ENCODE measurements at places on chromosomes 12 and 14.
A peak's percentile ranks its signal among the peaks of the same experiment; 100 is the strongest.

GRCh38 chr14:76456200-76456599 lies 80.3 kb downstream of the ESRRB start:
- H3K27ac ChIP-seq, result no peak overlapping the region
- H3K4me3 ChIP-seq, result no peak overlapping the region
- no peaks in the 10 kb centered on the region for H3K4me1 ChIP-seq
- no peaks in the 10 kb centered on the region for H3K36me3 ChIP-seq
- no peak for DNase-seq

GRCh38 chr12:90167518-90168208 lies 459.0 kb upstream of the ATP2B1 start:
- H3K27ac ChIP-seq, result no peak overlapping the region
- H3K4me1 ChIP-seq, result no peaks in the 10 kb centered on the region
- no peak for DNase-seq
- H3K27me3 ChIP-seq, result no peaks in the 10 kb centered on the region

GRCh38 chr14:22791301-22791700 lies 23.9 kb downstream of the SLC7A7 start:
- DNase-seq, result no peak
- H3K27me3 ChIP-seq, result peaks cover 28% of the 10 kb centered on the region
- no peaks in the 10 kb centered on the region for H3K36me3 ChIP-seq

DNA sequence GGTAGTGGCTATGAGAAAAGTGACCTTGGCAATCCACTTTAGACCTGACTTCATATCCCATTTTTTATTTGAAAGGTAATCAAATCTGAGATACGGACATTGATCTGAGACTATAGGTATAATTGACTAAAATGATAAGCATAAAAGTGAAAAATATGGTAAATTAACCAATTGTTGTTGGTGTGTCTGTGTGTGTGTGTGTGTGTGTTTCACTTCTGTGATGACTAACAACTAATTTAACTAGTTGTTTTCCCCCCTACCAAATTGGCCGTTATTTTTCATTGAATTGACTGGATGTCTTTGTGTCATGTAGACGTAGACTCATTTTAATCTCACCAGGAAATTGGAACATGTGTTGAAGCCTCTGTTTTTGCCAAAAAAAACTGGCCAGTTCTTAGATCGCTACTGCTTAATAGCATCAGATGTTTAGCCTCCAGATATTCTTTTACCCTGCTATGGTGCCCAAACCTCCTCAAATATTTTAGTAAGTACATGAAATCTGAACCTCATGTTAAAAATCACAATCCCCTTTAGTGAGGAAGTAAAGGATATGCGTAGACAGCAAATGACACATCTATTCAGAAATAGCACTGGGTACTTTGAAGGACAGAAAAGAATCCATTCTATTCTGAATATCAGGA lies 395.0 kb downstream of the EGLN3 start:
- H3K4me3 ChIP-seq, result no peak overlapping the region
- no peaks in the 10 kb centered on the region for H3K4me1 ChIP-seq
- H3K27me3 ChIP-seq, result no peaks in the 10 kb centered on the region
- H3K27ac ChIP-seq, result no peak overlapping the region

GRCh38 chr14:98197933-98198332 lies 1074.1 kb downstream of the BCL11B start:
- H3K27me3 ChIP-seq, result no peaks in the 10 kb centered on the region
- H3K27ac ChIP-seq, result peak overlapping the region; percentile 88
- DNase-seq, result no peak
- H3K4me1 ChIP-seq, result peaks cover 72% of the 10 kb centered on the region

- no peaks in the 10 kb centered on the region for H3K27me3 ChIP-seq
- H3K27ac ChIP-seq, result peak overlapping the region; percentile 23
- peaks cover 26% of the 10 kb centered on the region for H3K4me1 ChIP-seq
- peaks cover 55% of the 10 kb centered on the region for H3K36me3 ChIP-seq
- H3K4me3 ChIP-seq, result no peak overlapping the region
Measured at GRCh38 chr12:110543252-110543959, 39.7 kb downstream of the PPTC7 start.

DNA sequence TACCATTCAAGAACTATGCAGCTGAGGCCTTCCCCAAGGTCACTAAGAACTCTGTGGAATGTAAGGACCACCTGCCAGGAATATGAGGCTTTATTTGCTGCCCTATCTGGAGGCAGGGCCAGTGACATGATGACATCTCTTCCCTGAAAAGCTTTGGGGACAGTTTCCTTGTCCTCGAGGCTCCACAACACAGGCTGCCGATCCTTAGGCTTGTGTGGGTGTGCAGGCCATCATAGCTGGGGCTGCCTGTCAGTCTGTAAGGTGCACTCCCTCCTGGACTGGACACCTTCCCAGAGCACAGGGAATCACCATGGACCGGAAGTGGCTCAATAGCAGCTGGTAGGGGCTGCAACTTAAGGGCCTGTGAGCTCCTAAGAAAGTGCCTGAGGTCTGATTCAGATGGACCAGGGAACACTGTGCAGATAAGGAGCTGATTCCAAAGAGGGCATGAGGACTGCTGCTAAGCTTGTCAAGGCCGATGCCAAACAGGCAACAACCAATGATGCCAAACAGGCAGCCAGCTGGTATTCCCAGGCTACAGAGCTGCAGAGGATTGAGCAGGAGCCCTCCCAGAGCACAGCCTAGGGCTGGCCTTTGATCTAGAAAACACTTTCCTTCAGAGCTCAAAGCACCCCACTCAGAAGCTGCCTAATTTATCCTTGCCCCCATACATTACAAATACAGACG lies 84.3 kb downstream of the CRACR2A start:
- no peak overlapping the region for H3K27ac ChIP-seq
- H3K4me1 ChIP-seq, result no peaks in the 10 kb centered on the region
- DNase-seq, result no peak
- H3K27me3 ChIP-seq, result no peaks in the 10 kb centered on the region
- H3K4me3 ChIP-seq, result no peak overlapping the region

- no peak overlapping the region for H3K27ac ChIP-seq
- peaks cover 29% of the 10 kb centered on the region for H3K36me3 ChIP-seq
- DNase-seq, result no peak
- H3K4me1 ChIP-seq, result peaks cover 16% of the 10 kb centered on the region
- no peaks in the 10 kb centered on the region for H3K27me3 ChIP-seq
- H3K4me3 ChIP-seq, result no peak overlapping the region
Measured at GRCh38 chr12:45934956-45935355, 55.4 kb downstream of the SCAF11 start.

GRCh38 chr12:78038986-78039385 lies 208.3 kb downstream of the NAV3 start:
- H3K36me3 ChIP-seq, result no peaks in the 10 kb centered on the region
- no peaks in the 10 kb centered on the region for H3K4me1 ChIP-seq
- DNase-seq, result no peak
- H3K27ac ChIP-seq, result no peak overlapping the region
- no peak overlapping the region for H3K4me3 ChIP-seq
- H3K27me3 ChIP-seq, result no peaks in the 10 kb centered on the region

DNA sequence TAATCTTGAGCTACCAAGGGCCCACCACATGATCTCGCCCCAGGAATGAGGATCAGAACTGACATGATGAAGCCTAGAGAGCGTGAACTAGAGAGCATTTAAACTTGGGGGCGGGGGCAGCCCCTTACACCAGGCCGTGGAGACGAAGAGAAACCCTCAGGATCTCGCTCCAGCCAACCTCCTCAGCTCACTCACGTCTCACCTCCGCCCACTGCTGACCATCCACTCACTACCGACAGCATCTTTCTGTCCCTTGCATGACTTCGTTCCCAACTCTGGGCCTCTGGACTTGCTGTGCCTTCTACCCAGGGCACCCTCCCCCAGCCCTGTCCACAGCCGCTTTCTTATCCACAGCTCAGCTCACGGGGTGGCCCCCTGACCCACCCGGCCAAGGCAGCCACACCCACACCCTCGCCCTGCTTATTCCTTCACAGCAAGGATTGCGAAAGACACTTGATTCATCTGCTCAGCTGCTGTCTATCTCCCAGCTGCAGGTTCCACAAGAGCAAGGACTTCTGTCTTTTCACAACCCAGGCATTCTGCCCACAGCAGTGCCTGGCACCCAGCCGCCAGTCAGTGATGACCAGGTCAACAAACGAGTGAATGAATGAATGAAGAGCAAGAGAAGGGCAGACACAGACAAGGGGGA lies 6.4 kb downstream of the STX2 start:
- H3K4me3 ChIP-seq, result no peak overlapping the region
- H3K27me3 ChIP-seq, result no peaks in the 10 kb centered on the region
- DNase-seq, result no peak
- H3K36me3 ChIP-seq, result no peaks in the 10 kb centered on the region
- H3K4me1 ChIP-seq, result peaks cover 30% of the 10 kb centered on the region

DNA sequence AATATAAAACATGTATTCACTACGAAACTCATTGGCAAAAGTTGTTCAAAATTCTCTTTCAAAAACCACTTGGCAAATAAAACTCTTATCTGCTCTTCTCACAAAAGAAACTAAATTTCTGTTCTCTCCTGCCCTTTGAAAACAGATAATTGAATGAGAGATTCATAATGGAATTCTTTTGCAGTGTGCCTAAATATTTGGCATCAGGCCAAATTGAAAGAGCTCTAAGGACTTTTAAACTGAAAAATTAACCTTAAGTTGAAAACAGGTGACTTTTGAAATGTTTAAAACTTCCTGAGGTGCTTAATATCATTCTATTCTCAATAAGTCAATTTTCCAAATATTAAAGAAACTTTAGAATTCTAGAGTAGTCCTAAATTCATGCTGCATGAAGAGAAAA lies 136.4 kb downstream of the FSCB start:
- no peak overlapping the region for H3K27ac ChIP-seq
- no peaks in the 10 kb centered on the region for H3K4me1 ChIP-seq
- H3K4me3 ChIP-seq, result no peak overlapping the region
- no peak for DNase-seq
- no peaks in the 10 kb centered on the region for H3K36me3 ChIP-seq

- H3K4me3 ChIP-seq, result no peak overlapping the region
- no peak for DNase-seq
- no peaks in the 10 kb centered on the region for H3K36me3 ChIP-seq
- peaks cover 13% of the 10 kb centered on the region for H3K4me1 ChIP-seq
- H3K27me3 ChIP-seq, result peaks cover 9% of the 10 kb centered on the region
Measured at GRCh38 chr12:131102493-131102931, 148.8 kb downstream of the ADGRD1 start.

GRCh38 chr12:47561746-47562145 lies 144.1 kb downstream of the RPAP3 start:
- no peak overlapping the region for H3K4me3 ChIP-seq
- no peaks in the 10 kb centered on the region for H3K36me3 ChIP-seq
- no peaks in the 10 kb centered on the region for H3K4me1 ChIP-seq
- no peak overlapping the region for H3K27ac ChIP-seq
- DNase-seq, result no peak

DNA sequence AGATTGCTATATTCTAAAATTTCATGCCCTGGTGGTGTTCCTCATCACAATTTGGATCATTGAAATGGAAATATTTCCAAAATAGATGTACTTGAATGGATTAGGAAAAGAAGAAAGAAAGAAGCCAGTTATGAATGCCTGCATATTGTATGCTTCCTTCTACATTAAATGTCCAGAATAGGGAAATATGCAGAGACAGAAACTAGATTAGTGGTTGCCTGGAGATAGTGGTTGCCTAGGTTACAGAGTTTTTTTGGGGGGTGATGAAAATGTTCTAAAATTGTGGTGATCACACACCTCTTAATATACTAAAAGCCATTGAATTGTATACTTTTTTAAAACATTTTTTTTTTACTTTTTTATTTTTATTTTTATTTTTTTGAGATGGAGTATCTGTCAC lies 18.0 kb downstream of the TUBA1A start:
- no peaks in the 10 kb centered on the region for H3K27me3 ChIP-seq
- H3K4me1 ChIP-seq, result no peaks in the 10 kb centered on the region
- H3K36me3 ChIP-seq, result no peaks in the 10 kb centered on the region
- no peak overlapping the region for H3K27ac ChIP-seq
- H3K4me3 ChIP-seq, result no peak overlapping the region
- DNase-seq, result no peak

GRCh38 chr14:76250302-76250701 lies 98.6 kb downstream of the GPATCH2L start:
- no peak overlapping the region for H3K4me3 ChIP-seq
- H3K27me3 ChIP-seq, result no peaks in the 10 kb centered on the region
- H3K4me1 ChIP-seq, result no peaks in the 10 kb centered on the region
- H3K27ac ChIP-seq, result no peak overlapping the region

- no peak for DNase-seq
- H3K27ac ChIP-seq, result no peak overlapping the region
- H3K27me3 ChIP-seq, result peaks cover 15% of the 10 kb centered on the region
- H3K36me3 ChIP-seq, result no peaks in the 10 kb centered on the region
- no peaks in the 10 kb centered on the region for H3K4me1 ChIP-seq
- H3K4me3 ChIP-seq, result no peak overlapping the region
Measured at GRCh38 chr12:65949009-65949623, 124.8 kb downstream of the HMGA2 start.

DNA sequence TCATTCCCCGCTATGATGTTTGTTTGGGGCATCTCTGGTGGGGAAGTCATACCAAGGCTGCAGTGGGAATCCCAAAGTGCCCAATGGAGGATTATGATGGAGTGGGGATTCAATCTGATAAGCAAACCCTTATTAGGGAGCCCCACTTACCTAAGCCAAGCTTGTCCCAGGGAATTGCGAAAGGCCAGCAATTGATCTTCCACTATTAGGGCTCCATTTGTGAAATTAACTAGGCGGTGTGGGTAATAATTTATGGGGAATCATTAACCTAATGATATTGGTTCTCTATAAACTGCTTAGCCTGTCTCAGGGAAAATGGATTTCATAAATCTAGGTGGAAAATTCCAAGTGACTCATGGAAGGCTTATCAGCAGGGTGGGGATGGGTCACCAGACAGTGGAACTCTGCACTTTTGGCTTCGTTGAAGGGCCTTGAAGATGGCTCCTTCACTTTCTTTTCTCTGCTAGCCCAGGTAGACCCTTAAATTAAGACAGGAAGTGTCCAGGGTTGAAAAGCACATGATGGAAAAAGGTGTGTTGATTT lies 113.0 kb upstream of the WSCD2 start:
- no peak overlapping the region for H3K4me3 ChIP-seq
- peaks cover 49% of the 10 kb centered on the region for H3K27me3 ChIP-seq
- H3K27ac ChIP-seq, result no peak overlapping the region

DNA sequence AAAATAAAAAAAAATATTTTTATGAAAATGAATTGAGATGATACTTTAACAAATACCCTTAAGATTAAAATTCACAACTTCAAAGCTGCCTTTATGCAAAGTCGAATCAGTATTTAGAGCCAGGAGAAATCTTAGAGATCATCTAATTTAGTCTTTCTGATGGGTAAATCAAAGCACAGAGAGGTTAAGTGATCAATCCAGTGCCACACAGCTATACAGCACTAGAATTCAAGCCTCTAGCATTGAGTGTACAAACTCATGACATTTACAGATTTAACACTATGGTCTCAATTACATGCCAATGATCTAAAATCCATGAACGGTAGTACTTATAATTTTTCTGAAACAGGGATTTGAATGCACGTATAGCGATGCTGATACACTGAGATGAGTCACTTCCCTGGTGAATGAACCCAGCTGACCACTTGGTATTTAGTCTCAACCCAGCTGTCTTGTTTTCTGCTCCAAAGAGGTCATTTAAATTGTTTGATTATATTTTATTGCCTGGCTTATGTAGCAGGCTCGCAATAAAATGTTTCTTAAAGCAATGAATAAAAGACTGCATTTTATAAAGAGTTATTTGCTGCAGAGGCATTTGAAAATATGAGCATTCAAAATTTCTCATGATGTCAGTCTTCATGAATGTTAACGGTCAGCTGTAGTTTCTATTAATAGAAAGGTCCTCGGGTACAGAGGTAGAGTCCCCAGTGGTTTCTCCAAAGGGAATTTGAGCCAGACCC lies 152.4 kb upstream of the PRICKLE1 start:
- no peak for DNase-seq
- H3K4me3 ChIP-seq, result no peak overlapping the region
- H3K4me1 ChIP-seq, result no peaks in the 10 kb centered on the region
- H3K36me3 ChIP-seq, result no peaks in the 10 kb centered on the region
- no peaks in the 10 kb centered on the region for H3K27me3 ChIP-seq
